Mesangial cell (primary cell): ENCODE measurements at places on chromosomes 2 and 18. TPM values are rescaled to one million over a fixed set of nuclear protein-coding genes. Genes with fewer than 3 reads are reported as not detected.

TMEM247 gene
- total RNA-seq: not detected in 2 replicates

PKP4 gene
- 41.5 and 44.8 TPM in 2 replicates for total RNA-seq

ANKRD44 gene
- 2.9 and 6.5 TPM in 2 replicates for total RNA-seq

LAMA3 gene
- total RNA-seq: 8.8 and 45.0 TPM in 2 replicates

POTEF gene
- 0.16 TPM in 1 of 2 replicates, not detected in the other for total RNA-seq

NOSTRIN gene
- total RNA-seq: not detected in 2 replicates

RAX gene
- not detected in 2 replicates for total RNA-seq

SLC11A1 gene
- total RNA-seq: 0.63 TPM in 1 of 2 replicates, not detected in the other

ALKAL2 gene
- total RNA-seq: 0.25 TPM in 1 of 2 replicates, not detected in the other

TMEM200C gene
- total RNA-seq: 0.16 and 1.0 TPM in 2 replicates

MGAT4A gene
- 0.49 and 2.8 TPM in 2 replicates for total RNA-seq

CRACDL gene
- total RNA-seq: 0.33 and 5.7 TPM in 2 replicates

FBLN7 gene
- 0.49 and 1.9 TPM in 2 replicates for total RNA-seq

RAB31 gene
- total RNA-seq: 15.2 and 33.3 TPM in 2 replicates

XDH gene
- 0.51 and 0.81 TPM in 2 replicates for total RNA-seq

SERPINB4 gene
- not detected in 2 replicates for total RNA-seq

POTEJ gene
- total RNA-seq: not detected in 2 replicates

SKOR2 gene
- total RNA-seq: not detected in 2 replicates
